Hepatocyte (in vitro differentiated cells): ENCODE measurements at places on chromosomes 7 and 10. TPM values are rescaled to one million over a fixed set of nuclear protein-coding genes. Genes with fewer than 3 reads are reported as not detected.

The ATG9B gene
- total RNA-seq = 0.64 and 0.80 TPM in 2 replicates

The GIMAP7 gene
- total RNA-seq = 0.12 and 0.33 TPM in 2 replicates

The SFXN3 gene
- 92.4 and 102 TPM in 2 replicates for total RNA-seq

The HYAL4 gene
- 0.07 TPM in 1 of 2 replicates, not detected in the other for total RNA-seq

The ERVW-1 gene
- total RNA-seq = 0.37 TPM in 1 of 2 replicates, not detected in the other

The HSPA12A gene
- total RNA-seq = 7.9 and 9.9 TPM in 2 replicates

The HELLS gene
- total RNA-seq = 27.0 and 39.4 TPM in 2 replicates

The SRRM3 gene
- 1.5 and 1.7 TPM in 2 replicates for total RNA-seq

The CELF2 gene
- total RNA-seq = 13.0 and 16.6 TPM in 2 replicates

The TPST1 gene
- 91.2 and 101 TPM in 2 replicates for total RNA-seq

The ZNF248 gene
- not detected in 2 replicates for total RNA-seq

The PRF1 gene
- not detected in 2 replicates for total RNA-seq

The NOS3 gene
- total RNA-seq = 8.1 and 9.8 TPM in 2 replicates

The NME8 gene
- total RNA-seq = not detected in 2 replicates

The NEUROD6 gene
- not detected in 2 replicates for total RNA-seq

The CALHM1 gene
- total RNA-seq = not detected in 2 replicates

The MNX1 gene
- 2.3 and 2.8 TPM in 2 replicates for total RNA-seq

The MMD2 gene
- total RNA-seq = not detected in 2 replicates

The SP8 gene
- 0.12 and 1.0 TPM in 2 replicates for total RNA-seq

The SLIT1 gene
- 0.12 and 0.47 TPM in 2 replicates for total RNA-seq

The PLPP4 gene
- total RNA-seq = 1.5 and 3.4 TPM in 2 replicates

The MBL2 gene
- 0.64 and 1.1 TPM in 2 replicates for total RNA-seq

The TAS2R41 gene
- not detected in 2 replicates for total RNA-seq

The NFE2L3 gene
- 10.0 and 10.8 TPM in 2 replicates for total RNA-seq

The OR2A1 gene
- total RNA-seq = 0.32 TPM in 1 of 2 replicates, not detected in the other

The BTBD16 gene
- 0.47 and 0.92 TPM in 2 replicates for total RNA-seq

The ZNF365 gene
- 0.24 and 0.93 TPM in 2 replicates for total RNA-seq

The SMKR1 gene
- 0.88 TPM in 1 of 2 replicates, not detected in the other for total RNA-seq

The HTRA1 gene
- total RNA-seq = 87.1 and 91.9 TPM in 2 replicates

The CEP55 gene
- 3.6 and 4.0 TPM in 2 replicates for total RNA-seq

The MRC1 gene
- 1.8 and 2.4 TPM in 2 replicates for total RNA-seq

The ETV1 gene
- total RNA-seq = 8.4 and 8.9 TPM in 2 replicates

The DPCD gene
- 24.8 and 27.9 TPM in 2 replicates for total RNA-seq

The DOCK4 gene
- total RNA-seq = 22.8 and 22.9 TPM in 2 replicates

The PAPOLB gene
- total RNA-seq = not detected in 2 replicates

The SLF2 gene
- 23.5 and 28.9 TPM in 2 replicates for total RNA-seq

The SPDYE1 gene
- total RNA-seq = not detected in 2 replicates

The PHTF2 gene
- total RNA-seq = 26.9 and 27.1 TPM in 2 replicates

The CALHM2 gene
- total RNA-seq = 2.1 and 3.2 TPM in 2 replicates

The GPR141 gene
- total RNA-seq = not detected in 2 replicates

The CCDC3 gene
- total RNA-seq = 10.5 and 13.6 TPM in 2 replicates

The SFTPA1 gene
- not detected in 2 replicates for total RNA-seq

The STAMBPL1 gene
- total RNA-seq = 14.8 and 20.0 TPM in 2 replicates

The FXYD4 gene
- total RNA-seq = 0.80 TPM in 1 of 2 replicates, not detected in the other

The AGAP3 gene
- total RNA-seq = 23.7 and 44.0 TPM in 2 replicates

The SRGN gene
- 0.68 and 2.5 TPM in 2 replicates for total RNA-seq

The MUC12 gene
- total RNA-seq = 4.0 and 8.5 TPM in 2 replicates

The COBL gene
- 17.9 and 20.5 TPM in 2 replicates for total RNA-seq

The SPDYE11 gene
- 0.07 TPM in 1 of 2 replicates, not detected in the other for total RNA-seq

The GIMAP2 gene
- 1.4 and 2.4 TPM in 2 replicates for total RNA-seq

The CCDC136 gene
- total RNA-seq = 3.4 and 5.6 TPM in 2 replicates

The TRIM73 gene
- 0.72 and 5.0 TPM in 2 replicates for total RNA-seq

The IL2RA gene
- not detected in 2 replicates for total RNA-seq

The NPC1L1 gene
- total RNA-seq = 14.8 and 20.6 TPM in 2 replicates

The HHEX gene
- 13.0 and 15.1 TPM in 2 replicates for total RNA-seq

The SPDYE6 gene
- not detected in 2 replicates for total RNA-seq

The OPALIN gene
- total RNA-seq = not detected in 2 replicates
